Right cardiac atrium (tissue), 5 donors: ENCODE measurements at places on chromosomes 2 and 18. TPM values are rescaled to one million over a fixed set of nuclear protein-coding genes. Genes with fewer than 3 reads are reported as not detected.
A peak's percentile ranks its signal among the peaks of the same experiment; 100 is the strongest.

The STK11IP gene
- 16.1 TPM for total RNA-seq

- DNase-seq = no peak
Observed at GRCh38 chr2:16071039-16071864, 130.9 kb downstream of the MYCN start.

DNA sequence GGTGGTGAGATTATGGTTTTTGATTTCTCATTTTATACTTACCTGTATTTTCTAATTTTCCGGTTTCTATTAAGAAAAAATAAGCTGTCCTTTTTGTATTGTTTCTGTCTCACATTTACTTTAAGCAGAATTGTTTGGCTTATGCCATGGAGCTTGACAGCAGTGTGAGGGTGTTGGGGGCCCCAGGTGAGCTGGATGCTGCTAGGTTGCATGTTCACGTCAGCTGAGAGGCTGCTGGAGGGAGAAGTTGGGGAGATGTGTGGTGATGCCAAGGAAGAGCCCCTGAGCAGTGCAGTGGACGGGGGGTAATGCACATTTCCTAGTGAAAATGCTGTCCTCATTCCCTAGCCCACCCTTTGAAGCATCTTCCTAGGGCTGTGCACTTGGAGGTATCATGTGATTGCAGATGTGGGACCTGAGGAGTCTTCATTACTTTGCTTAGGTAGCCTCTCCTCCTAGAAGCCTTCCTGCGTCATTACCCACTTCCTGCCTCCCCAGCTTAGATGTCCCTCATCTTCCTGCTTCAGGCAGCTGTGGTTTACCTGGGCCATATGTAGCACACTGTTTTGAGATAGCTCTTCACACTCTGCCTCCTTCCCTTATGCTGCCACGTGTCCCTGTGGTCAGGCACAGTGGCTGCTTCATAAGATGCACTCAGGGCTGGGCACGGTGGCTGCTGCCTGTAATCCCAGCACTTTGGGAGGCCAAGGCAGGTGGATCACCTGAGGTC is 16.2 kb downstream of the ATG16L1 start:
- no peak for DNase-seq

- DNase-seq = peak; percentile 13
Observed at GRCh38 chr18:71919211-71919610, 624.9 kb downstream of the CBLN2 start.

The MSGN1 gene
- total RNA-seq = not detected

- no peak for DNase-seq
Observed at GRCh38 chr2:196971574-196972279, 45.2 kb upstream of the PGAP1 start.

The ZNF396 gene
- total RNA-seq = 0.89 TPM

The CNDP1 gene
- not detected for total RNA-seq

GRCh38 chr18:36756242-36756641 is 72.6 kb downstream of the TPGS2 start:
- DNase-seq = no peak

DNA sequence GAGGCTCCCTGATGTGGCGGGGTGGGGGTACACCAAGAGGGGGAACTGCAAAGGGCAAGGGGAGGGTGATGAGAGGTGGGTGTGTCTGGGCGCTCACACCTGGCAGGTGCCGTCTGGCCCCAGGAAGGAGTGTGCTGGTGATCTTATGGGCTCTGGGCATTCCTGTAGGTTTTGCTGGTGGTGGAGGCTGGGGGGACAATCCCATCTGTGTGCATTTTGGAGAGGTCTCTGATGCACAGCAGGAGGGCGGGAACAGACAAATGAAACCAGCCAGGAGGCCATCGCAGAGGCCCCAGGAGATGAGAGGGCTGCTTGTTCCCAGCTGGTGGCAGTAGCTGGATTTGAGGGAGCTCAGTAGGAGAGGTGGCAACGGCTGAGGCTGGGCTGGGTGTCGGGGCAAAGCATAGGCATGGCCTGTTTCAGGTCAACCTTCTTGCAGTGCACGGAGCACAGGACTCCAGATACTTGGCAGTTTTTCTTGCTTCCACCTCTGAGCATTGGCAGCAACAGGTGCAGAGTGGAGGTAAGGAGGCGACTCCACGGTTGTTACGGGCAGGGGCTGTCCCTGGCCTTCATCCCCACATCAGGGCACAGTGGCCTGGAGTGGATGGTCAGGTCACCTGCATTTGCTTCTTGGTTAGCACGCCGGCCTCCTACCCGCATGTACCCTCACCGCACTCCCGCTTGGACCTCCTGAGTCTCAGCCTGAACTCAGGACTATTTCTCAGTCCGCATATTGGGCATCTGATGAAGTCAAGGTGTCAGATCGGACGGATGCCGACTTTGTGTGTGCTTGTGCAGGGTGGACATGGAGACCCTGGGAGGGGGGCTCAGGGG is 194.2 kb upstream of the HDAC4 start:
- no peak for DNase-seq
